ENCODE measurements at places on chromosomes 7 and 10.
A peak's percentile ranks its signal among the peaks of the same experiment; 100 is the strongest.

- no peak for DNase-seq
Observed at GRCh38 chr10:78250313-78251015, 216.8 kb downstream of the RPS24 start.

DNA sequence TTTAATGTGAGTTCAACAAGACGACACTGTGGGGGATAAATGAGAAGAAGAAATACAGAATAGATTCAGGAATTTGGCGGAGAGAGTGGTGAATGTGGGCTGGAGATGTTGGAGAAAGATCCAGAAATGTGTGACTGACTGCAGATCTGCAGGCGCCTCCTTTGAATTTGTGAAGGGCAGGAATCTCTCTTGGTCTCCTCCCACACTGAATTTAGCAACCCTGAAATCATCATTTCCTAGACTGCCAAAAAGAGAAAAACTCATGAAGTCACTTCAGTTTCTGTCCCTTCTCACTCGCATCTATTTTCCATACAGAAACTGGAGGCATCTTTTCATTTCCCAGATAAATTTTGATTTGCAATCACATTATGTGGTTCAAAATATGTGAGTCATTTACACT, 128.7 kb downstream of the GNAI1 start:
- peak; percentile 38 for DNase-seq

GRCh38 chr10:131166486-131166885, 145.0 kb downstream of the TCERG1L start:
- DNase-seq: no peak

GRCh38 chr10:28946479-28946878, 269.2 kb downstream of the BAMBI start:
- DNase-seq: no peak
